GM23338 (cell line): ENCODE measurements at places on chromosomes 12 and 14.

DNA sequence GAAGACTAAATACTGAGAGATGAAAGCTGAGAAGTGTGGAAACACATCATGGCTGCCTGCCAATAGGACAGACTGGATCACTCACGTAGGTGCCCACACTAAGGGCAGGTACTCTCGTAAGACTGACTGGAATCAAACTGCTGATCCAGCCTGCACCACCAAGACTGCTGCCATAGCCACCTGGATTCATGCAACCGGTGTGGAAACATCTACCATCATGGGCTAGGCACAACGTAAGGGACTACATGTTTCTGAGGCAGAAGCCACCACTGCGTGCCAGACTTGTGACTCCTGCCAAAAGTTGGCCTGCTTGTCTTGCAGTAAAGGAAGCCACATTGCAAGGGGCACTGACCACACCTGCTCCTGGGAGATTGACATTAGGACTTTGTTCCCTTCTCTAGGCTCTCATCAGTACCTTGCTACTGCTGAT, 3.8 kb downstream of the POMT2 start:
- no peaks in the 10 kb centered on the region for H3K27me3 ChIP-seq
- H3K36me3 ChIP-seq: no peaks in the 10 kb centered on the region
- no peak overlapping the region for H3K4me3 ChIP-seq
- peaks cover 40% of the 10 kb centered on the region for H3K4me1 ChIP-seq
- H3K27ac ChIP-seq: 0 out of 2 replicates have a peak overlapping the region, but pooled peaks have one; percentile 11
- DNase-seq: no peak

DNA sequence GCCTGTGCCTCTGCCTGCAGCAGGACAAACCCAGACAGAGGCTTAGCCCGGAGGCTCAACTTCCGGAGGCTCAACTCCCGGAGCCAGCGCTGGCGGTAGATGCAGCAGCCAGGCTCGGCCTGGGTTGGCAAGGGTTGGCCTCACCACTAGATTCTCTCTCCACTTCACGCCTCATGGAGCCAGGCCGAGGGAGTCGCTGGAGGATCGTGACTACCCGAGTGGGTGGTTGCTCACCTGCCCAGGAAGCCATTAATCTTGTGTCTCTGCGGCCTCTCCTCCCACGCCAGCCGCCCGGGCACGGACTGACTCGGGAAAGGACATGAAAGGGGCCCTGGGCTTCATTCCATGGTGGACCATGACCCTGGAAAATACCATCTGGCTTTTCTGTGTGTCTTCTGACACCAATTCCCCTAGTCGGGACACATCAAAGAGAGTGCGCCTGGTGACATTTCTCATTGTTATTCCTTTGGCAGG, 20.8 kb downstream of the ESRRB start:
- no peak for DNase-seq
- no peak overlapping the region for H3K27ac ChIP-seq
- H3K36me3 ChIP-seq: no peaks in the 10 kb centered on the region
- H3K4me1 ChIP-seq: no peaks in the 10 kb centered on the region; the same call in 1 of the 2 replicates

- no peak for DNase-seq
- H3K4me3 ChIP-seq: no peak overlapping the region
- H3K36me3 ChIP-seq: no peaks in the 10 kb centered on the region
- H3K4me1 ChIP-seq: no peaks in the 10 kb centered on the region
- H3K27me3 ChIP-seq: no peaks in the 10 kb centered on the region
These were observed 16.2 kb downstream of the SYNE3 start for GRCh38 chr14:95500201-95500681.

- no peaks in the 10 kb centered on the region for H3K36me3 ChIP-seq
- H3K27ac ChIP-seq: peak overlapping the region; percentile 24; the same call in 1 of the 2 replicates
- DNase-seq: peak; percentile 66
- H3K27me3 ChIP-seq: no peaks in the 10 kb centered on the region
- peak overlapping the region; percentile 75 for H3K4me3 ChIP-seq
- peaks cover 21% of the 10 kb centered on the region for H3K4me1 ChIP-seq
These were observed 499 bp downstream of the TOGARAM1 start for GRCh38 chr14:44962334-44963043.
